Stimulated activated naive CD8-positive, alpha-beta T cell treated with anti-CD3 and anti-CD28 coated beads, Interleukin-15, Interleukin-2, amounts not matched to agents 100 U/mL and 50 U/mL, for 24 hours (primary cell): ENCODE measurements at places on chromosomes 16 and 17.

GRCh38 chr17:2547176-2547575, 35.5 kb upstream of the METTL16 start:
- DNase-seq, result no peak

DNA sequence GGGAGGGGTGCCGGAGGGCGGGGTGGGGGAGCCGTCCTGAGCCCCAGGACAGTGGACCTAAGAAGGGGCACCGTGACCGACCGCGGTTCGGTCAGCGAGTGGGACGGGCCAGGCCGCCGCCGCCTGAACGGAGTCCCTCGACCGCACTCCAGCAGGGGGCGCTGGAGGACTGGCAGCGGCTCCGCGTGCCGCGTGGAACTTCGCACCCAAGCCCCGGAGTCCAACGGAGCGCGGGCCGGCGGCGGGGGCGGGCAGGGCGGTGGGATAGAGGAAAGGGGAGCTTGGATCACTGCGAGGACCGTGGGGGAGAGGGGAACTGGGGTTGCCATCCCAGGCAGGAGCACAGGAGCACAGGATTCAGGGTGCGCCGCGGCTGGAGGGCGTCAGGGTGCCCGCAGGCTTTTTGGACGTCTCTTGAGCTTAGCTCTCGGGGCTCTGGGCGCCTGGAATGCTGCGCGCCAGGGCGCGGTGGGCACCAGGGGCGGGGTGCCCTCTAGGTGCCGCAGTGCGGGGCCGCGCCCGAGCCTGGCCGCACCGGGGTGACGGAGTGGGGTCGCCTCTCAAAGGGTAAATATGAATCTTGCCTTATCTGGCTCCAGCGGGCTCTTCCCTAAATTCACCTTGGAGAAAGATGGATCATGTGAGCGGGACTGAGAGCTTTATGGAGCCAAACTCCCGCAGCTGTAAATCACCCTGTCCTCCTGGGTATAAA, 379 bp upstream of the OTOP2 start:
- peak; percentile 88 for DNase-seq

- peak; percentile 69 for DNase-seq
Observed at GRCh38 chr17:35731239-35731916, at the start of gene RASL10B. RASL10B (plus strand) TSS chr17:35731639; CDS start chr17:35735185, 3,546 bp downstream.

GRCh38 chr16:75415169-75415905, 18.0 kb downstream of the CFDP1 start:
- no peak for DNase-seq

GRCh38 chr16:29943846-29944799, 17.8 kb upstream of the TMEM219 start:
- no peak for DNase-seq

DNA sequence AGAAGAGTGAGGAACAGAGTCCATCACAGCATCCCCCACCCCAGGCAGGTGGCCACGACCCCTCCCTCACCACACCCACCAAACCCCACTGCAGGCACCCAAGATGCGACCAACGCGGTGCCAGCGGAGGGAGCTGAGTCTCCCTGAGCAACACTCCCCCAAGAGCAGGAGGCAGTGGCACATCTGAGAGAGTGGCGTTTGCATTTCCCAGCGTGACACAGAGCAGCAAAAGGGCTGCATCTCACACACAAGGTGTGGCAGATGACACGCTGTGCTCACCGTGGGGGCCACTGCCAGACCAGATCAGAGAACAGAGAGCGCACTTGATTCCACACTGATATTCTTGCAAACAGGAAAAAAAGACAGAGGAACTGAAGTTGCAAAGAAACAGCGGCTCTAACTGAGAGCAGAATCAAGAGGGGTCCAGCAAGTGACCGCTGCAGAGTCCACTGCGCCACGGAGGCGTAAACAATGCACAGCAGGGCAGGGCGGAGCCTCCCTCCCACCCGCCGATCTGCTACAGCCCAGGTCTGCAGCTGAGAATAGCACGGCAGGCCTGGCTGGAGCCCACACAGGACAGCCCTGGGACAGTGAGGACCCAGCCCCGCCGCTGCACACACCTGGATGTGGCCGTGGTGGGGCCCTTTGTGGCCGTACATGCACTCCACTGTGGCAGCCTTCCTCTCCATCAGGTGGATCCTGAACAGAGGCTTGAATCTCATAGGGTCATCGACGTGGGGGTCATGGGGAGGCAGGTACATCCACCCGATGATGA, 26.0 kb upstream of the C16orf95 start:
- no peak for DNase-seq

DNA sequence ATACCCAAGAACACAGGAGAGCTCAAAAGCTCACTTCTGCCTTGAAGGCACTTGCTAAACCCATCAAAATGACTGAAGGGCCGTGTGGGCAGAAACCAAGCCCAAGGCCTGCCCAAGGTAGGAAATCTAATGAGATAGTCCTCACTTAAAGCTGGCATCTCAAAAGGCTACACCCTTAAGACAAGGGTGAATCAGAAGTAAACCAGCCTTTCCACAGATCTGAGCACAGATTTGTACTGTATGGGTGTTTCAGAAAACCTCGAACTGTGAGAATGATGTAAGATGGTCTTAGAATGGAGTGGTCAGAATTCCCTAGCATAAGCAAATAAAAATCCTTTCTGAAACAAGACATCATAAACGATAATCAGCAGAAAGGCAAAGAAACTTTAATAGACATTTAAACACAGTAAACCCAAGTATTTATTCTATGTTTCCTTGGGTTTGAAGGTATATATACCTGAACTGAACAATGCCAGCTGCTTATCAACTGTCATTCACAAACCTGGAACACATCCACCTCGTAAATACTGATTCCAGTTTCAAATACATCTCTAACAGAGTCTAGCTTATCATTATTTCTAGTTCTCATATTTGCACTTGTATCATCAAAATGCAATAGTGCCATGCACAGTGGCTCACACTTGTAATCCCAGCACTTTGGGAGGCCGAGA, 37.8 kb downstream of the GLG1 start:
- DNase-seq, result no peak
